Head of caudate nucleus (tissue), 42 donors: ENCODE measurements at places on chromosomes 4 and X.

- DNase-seq, result no peak
Observed at GRCh38 chr4:70402762-70403161, 5.0 kb downstream of the OPRPN start.

- DNase-seq, result no peak
Observed at GRCh38 chr4:2449511-2450392, 19.2 kb upstream of the RNF4 start.

- DNase-seq, result no peak
Observed at GRCh38 chr4:99848591-99849001, 32.0 kb downstream of the DAPP1 start.

- no peak for DNase-seq
Observed at GRCh38 chr4:156578005-156578404, 393.6 kb downstream of the PDGFC start.

DNA sequence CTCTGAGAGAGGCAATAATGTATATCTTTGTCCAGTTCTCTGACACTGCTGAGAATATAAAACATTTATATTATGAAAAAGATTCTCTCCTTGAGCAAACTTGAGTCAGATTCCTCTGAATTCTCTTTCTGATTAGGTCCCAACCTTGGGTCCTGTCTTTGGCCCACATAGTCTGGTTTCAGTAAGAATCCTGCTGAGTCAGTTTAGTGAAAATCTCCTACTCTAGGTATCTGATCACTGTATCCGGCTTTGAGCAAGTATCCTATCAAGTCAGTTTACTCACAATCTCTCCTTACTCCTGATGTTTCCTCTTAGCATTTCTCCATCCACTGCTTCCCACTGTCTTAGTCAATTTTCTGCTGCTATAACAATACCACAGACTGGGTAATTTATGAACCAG lies 253.9 kb downstream of the OPHN1 start:
- DNase-seq, result no peak

GRCh38 chr4:4462970-4463369 lies 76.1 kb downstream of the NSG1 start:
- DNase-seq, result no peak

GRCh38 chr4:154465085-154465484 lies 26.5 kb downstream of the DCHS2 start:
- no peak for DNase-seq

DNA sequence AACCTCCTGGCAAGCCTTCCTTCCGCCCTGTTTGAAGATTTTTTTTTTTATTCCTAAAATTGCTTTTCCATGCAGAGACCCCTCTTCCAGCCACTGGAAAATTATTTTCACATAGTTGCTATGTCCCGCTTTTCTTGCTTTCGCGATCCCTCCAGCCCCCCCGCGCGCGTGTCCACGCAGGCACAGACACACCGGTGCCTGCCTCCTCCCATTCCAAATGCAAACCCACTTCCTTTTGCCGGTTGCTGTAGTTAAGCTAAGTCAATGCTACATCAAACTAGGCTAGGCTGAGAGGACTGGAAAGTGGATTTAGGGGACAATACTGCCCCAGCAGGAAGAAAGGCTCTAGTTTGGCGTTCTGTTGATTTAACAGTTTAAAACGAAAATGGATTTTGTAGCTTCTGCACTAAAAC lies 111.0 kb downstream of the DHX15 start:
- peak; percentile 62 for DNase-seq

- DNase-seq, result no peak
Observed at GRCh38 chrX:115894087-115894486, 276.5 kb upstream of the AGTR2 start.
